ENCODE measurements at places on chromosomes 5 and 9. TPM values are rescaled to one million over a fixed set of nuclear protein-coding genes. Genes with fewer than 3 reads are reported as not detected.

The CCIN gene
- not detected for total RNA-seq

The IGFBPL1 gene
- total RNA-seq: 78.5 TPM

The ZFP37 gene
- 5.0 TPM for total RNA-seq

The TOR4A gene
- 14.4 TPM for total RNA-seq

The FAM221B gene
- not detected for total RNA-seq

The ISCA1 gene
- total RNA-seq: 61.0 TPM
